ENCODE measurements at places on chromosomes 3 and 15. TPM values are rescaled to one million over a fixed set of nuclear protein-coding genes. Genes with fewer than 3 reads are reported as not detected.

The ATP6V1A gene
- 81.0 TPM for total RNA-seq

The HIGD1A gene
- 75.1 TPM for total RNA-seq

The CRYBG3 gene
- total RNA-seq = 23.9 TPM

The FOXB1 gene
- total RNA-seq = not detected

The CP gene
- not detected for total RNA-seq

The FHIT gene
- total RNA-seq = 1.5 TPM

The TASOR gene
- total RNA-seq = 102 TPM

The CCR8 gene
- total RNA-seq = not detected

The GNAT1 gene
- total RNA-seq = not detected

The ALDH1A3 gene
- total RNA-seq = 197 TPM

Measured in fibroblast of the aortic adventitia (primary cell).